Breast epithelium (tissue), 4 donors: ENCODE measurements at places on chromosomes 2 and 18. TPM values are rescaled to one million over a fixed set of nuclear protein-coding genes. Genes with fewer than 3 reads are reported as not detected.

DNA sequence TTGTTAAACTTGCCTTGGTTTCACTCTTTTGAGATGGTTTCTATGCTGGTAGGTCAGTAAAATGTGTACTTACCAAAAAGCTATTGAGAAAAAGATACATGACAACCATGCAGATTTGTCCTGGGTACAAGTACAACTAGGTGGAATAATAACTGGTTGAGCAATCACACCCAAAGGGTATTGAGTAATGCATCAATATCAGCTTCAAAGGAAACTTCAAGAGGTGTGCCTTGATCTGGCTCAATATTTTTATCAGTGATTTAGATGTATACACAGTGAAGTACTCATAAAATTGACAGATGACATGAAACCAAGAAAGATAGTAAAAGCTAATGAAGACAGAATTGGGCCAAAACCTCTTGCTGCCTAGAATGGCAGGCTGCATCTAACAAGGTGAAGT is 21.7 kb upstream of the GALNT1 start:
- no peak overlapping the region for H3K27ac ChIP-seq
- no peak for DNase-seq
- no peak overlapping the region for H3K4me3 ChIP-seq
- no peaks in the 10 kb centered on the region for H3K36me3 ChIP-seq
- no peaks in the 10 kb centered on the region for H3K4me1 ChIP-seq

RESP18 gene
- not detected for total RNA-seq

CABYR gene
- total RNA-seq = 0.64 TPM

GRCh38 chr18:59448546-59448945 is 89.5 kb upstream of the LMAN1 start:
- DNase-seq = no peak
- no peaks in the 10 kb centered on the region for H3K27me3 ChIP-seq
- no peaks in the 10 kb centered on the region for H3K36me3 ChIP-seq
- H3K4me1 ChIP-seq = no peaks in the 10 kb centered on the region
- no peak overlapping the region for H3K4me3 ChIP-seq
- no peak overlapping the region for H3K27ac ChIP-seq

- H3K27me3 ChIP-seq = no peaks in the 10 kb centered on the region
- H3K4me1 ChIP-seq = no peaks in the 10 kb centered on the region
- H3K4me3 ChIP-seq = no peak overlapping the region
- DNase-seq = no peak
Observed at GRCh38 chr2:58449286-58450010, 208.3 kb upstream of the FANCL start.
